ENCODE measurements at places on chromosomes 5 and 9. TPM values are rescaled to one million over a fixed set of nuclear protein-coding genes. Genes with fewer than 3 reads are reported as not detected.

Gene PCDHGA10
- 7.2 TPM for total RNA-seq

Gene GEMIN5
- 19.3 TPM for total RNA-seq

Gene PDGFRB
- 243 TPM for total RNA-seq

Gene RNF183
- total RNA-seq: 3.5 TPM

Gene MYO10
- total RNA-seq: 21.2 TPM

Gene NXNL2
- not detected for total RNA-seq

Gene F2RL1
- 13.8 TPM for total RNA-seq

Gene C5orf52
- total RNA-seq: not detected

- peak within 1 kb of the TSS; percentile 89 for H3K27ac ChIP-seq
- peak within 1 kb of the TSS; percentile 60 for H3K4me3 ChIP-seq
- DNase-seq: peak; percentile 58
- no peaks in the 10 kb centered on the region for H3K27me3 ChIP-seq
- no peaks in the 10 kb centered on the region for H3K36me3 ChIP-seq
Measured at GRCh38 chr5:10307206-10308148, at the start of gene CMBL. Gene CMBL, minus strand, starts transcription at chr5:10307902. Its CDS starts 17,140 bp downstream, at chr5:10290762.

GRCh38 chr5:168328814-168329213 lies 37.4 kb downstream of the WWC1 start:
- DNase-seq: no peak
- peak overlapping the region; percentile 23 for H3K27ac ChIP-seq
- no peaks in the 10 kb centered on the region for H3K27me3 ChIP-seq
- H3K36me3 ChIP-seq: no peaks in the 10 kb centered on the region
- H3K4me3 ChIP-seq: no peak overlapping the region
- no peaks in the 10 kb centered on the region for H3K4me1 ChIP-seq

- no peak overlapping the region for H3K4me3 ChIP-seq
- peak overlapping the region; percentile 4 for H3K27ac ChIP-seq
- H3K4me1 ChIP-seq: no peaks in the 10 kb centered on the region
Measured at GRCh38 chr9:101479338-101480030, 43.9 kb upstream of the ALDOB start.

DNA sequence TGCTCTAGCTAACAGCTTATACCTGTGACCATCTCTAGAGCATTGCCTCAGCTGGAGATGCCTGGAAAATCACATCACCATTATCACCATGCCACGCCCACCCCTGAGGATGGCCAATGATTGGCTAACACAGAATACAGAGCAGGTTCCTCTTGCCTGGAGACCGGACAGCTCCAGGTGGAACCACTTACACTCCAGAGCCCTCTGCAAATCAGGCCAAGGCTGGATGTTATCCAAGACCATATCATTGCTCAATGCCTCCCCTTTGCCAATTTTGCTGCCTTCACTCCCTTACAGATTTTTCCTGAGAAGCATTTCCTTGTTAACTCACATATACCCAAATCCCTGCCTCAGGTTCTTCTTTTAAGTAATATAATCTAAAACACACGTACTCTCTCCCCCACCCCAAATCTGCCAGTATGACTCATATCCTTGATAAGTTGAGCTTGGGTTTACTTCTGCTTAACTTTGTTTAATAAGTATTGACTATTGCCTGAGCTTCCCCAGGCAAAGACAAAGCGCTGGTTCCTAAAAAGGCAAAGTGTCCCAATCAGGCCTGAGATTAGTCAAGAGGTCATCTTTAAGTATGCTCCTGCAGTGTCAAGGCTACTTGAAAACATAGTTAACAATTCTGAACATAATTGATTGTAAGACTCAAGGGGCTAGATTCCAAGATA lies 309.6 kb downstream of the EPB41L4A start:
- H3K4me3 ChIP-seq: no peak overlapping the region
- no peaks in the 10 kb centered on the region for H3K27me3 ChIP-seq
- no peak overlapping the region for H3K27ac ChIP-seq
- peak; percentile 54 for DNase-seq

GRCh38 chr5:157106630-157107461 lies 2.0 kb downstream of the HAVCR2 start:
- H3K27me3 ChIP-seq: no peaks in the 10 kb centered on the region
- H3K27ac ChIP-seq: no peak overlapping the region
- H3K4me3 ChIP-seq: peak overlapping the region; percentile 9
- no peak for DNase-seq

DNA sequence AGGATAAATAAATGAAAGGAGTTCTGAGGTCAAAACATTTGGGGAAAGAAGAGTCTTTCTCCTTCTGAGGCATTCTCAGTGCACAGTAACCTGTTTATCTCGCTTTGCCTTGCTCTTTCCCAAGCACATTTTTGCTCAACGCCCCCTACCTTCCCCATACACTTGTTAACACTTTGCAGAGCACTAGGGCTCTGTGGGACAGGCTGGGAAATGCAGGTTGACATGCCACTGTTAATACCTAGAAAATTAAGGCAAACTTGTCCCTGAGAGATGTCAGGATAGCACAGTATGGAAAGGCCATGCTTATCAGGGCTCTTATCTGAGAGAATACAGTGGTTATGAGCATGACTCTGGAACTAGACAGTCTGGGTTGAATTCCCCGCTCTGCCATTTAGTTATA lies 152.0 kb downstream of the DOCK8 start:
- no peak overlapping the region for H3K27ac ChIP-seq
- no peaks in the 10 kb centered on the region for H3K4me1 ChIP-seq
- no peak for DNase-seq
- no peaks in the 10 kb centered on the region for H3K27me3 ChIP-seq

DNA sequence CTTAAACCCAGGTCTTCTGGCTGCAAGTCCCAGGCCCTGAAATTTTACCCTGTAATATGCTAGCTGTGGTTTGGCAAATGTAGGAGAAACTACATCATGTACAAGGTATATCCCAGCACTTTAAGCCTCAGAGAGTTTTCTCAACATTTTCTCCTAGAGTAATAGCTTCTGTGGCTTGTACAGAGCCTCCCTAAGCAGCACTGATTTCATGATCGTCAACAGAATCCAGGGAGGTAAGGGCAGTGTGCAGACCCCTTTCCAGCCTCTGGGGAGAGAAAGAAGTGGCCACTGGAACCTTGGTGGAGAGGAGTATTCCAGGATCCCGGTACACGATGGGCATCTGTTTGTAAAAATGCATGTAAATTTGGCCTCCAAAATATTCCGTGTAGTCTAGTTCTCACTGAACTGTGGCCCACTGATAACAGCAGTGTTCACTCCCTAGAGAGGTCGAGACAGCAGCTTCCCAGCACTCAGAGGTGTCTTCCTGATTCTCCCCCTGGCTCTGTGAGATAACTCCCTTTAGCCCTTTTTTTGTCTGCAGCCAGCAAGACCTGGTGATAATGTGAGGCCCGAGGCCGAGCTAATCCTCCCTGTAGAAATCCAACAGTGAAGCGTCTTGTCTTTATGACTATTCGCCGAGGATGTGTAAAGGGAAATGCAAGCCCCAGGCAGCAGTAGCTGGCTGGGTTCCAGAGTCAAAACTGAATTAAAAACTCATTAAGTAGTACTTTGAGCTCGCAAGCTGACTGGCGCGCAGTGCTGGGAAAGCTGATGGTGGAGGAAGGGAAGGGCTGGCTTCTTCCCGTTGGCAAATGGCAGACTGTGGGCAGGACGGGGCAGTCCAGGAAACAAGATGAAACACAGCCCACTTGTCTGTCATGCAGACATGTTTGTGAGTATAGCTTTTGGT lies 59.0 kb downstream of the MAP1B start:
- peak overlapping the region; percentile 71 for H3K27ac ChIP-seq
- H3K4me1 ChIP-seq: peaks cover 7% of the 10 kb centered on the region
- H3K4me3 ChIP-seq: no peak overlapping the region
- peak; percentile 59 for DNase-seq
- no peaks in the 10 kb centered on the region for H3K27me3 ChIP-seq

- no peak overlapping the region for H3K27ac ChIP-seq
- H3K4me1 ChIP-seq: no peaks in the 10 kb centered on the region
- no peaks in the 10 kb centered on the region for H3K27me3 ChIP-seq
- no peak overlapping the region for H3K4me3 ChIP-seq
- H3K36me3 ChIP-seq: no peaks in the 10 kb centered on the region
Measured at GRCh38 chr5:172144291-172144815, 43.7 kb downstream of the STK10 start.

- no peak overlapping the region for H3K27ac ChIP-seq
- no peak overlapping the region for H3K4me3 ChIP-seq
- DNase-seq: no peak
Measured at GRCh38 chr5:59346982-59347381, 546.5 kb downstream of the PDE4D start.

GRCh38 chr5:74556631-74557595 lies 83.6 kb downstream of the ENC1 start:
- no peak overlapping the region for H3K27ac ChIP-seq
- no peaks in the 10 kb centered on the region for H3K36me3 ChIP-seq
- no peak for DNase-seq
- no peaks in the 10 kb centered on the region for H3K4me1 ChIP-seq
- H3K27me3 ChIP-seq: no peaks in the 10 kb centered on the region

GRCh38 chr5:57243286-57244137 lies 69.7 kb downstream of the GPBP1 start:
- H3K4me3 ChIP-seq: no peak overlapping the region
- no peaks in the 10 kb centered on the region for H3K27me3 ChIP-seq
- no peaks in the 10 kb centered on the region for H3K4me1 ChIP-seq
- H3K27ac ChIP-seq: no peak overlapping the region

DNA sequence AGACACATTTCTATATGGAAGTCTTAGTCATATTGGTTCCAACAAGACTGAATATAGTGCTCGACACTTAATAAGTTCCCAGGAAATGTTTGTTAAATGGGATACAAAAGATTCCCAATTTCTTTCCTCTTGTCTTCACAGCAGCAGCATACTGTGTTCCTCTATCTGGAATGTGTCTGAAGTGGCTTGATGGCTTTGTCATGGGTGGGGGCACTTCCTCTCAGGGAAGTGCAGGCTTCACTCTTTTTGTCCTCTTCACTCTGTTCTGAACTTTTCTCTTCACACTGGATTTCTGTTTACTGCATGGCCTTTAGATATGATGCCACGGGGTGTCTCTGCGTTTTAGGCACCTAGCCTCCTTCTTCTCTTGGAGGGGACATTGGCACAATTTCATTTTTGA lies 127.7 kb upstream of the C9orf72 start:
- no peaks in the 10 kb centered on the region for H3K36me3 ChIP-seq
- no peaks in the 10 kb centered on the region for H3K27me3 ChIP-seq
- no peak overlapping the region for H3K4me3 ChIP-seq
- H3K4me1 ChIP-seq: no peaks in the 10 kb centered on the region

GRCh38 chr5:154948313-154948712 lies 7.4 kb downstream of the MRPL22 start:
- H3K27me3 ChIP-seq: no peaks in the 10 kb centered on the region
- H3K36me3 ChIP-seq: no peaks in the 10 kb centered on the region
- no peak overlapping the region for H3K27ac ChIP-seq
- DNase-seq: no peak
- H3K4me3 ChIP-seq: no peak overlapping the region

DNA sequence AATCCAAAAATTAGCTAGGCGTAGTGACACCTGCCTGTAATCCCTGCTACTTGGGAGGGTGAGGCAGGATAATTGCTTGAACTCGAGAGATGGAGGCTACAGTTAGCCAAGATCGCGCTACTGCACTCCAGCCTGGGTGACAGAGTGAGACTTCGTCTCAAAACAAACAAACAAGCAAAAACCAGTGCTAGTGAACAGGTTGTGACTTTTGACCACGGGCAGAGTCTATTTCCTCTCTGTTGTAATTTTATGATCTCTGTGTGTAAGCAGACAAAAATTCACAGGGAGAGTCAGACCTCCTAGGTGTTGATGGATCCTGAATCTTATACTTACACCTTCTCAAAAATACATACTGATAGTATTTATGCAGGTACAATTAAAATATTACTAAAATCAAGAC lies 65.8 kb downstream of the SPEF2 start:
- no peak overlapping the region for H3K4me3 ChIP-seq
- no peak overlapping the region for H3K27ac ChIP-seq

GRCh38 chr5:36679221-36679989 lies 73.0 kb downstream of the SLC1A3 start:
- no peaks in the 10 kb centered on the region for H3K27me3 ChIP-seq
- H3K4me3 ChIP-seq: no peak overlapping the region
- no peak for DNase-seq
- H3K4me1 ChIP-seq: no peaks in the 10 kb centered on the region
- H3K27ac ChIP-seq: peak overlapping the region; percentile 19

- no peaks in the 10 kb centered on the region for H3K36me3 ChIP-seq
- H3K27me3 ChIP-seq: no peaks in the 10 kb centered on the region
- H3K4me3 ChIP-seq: no peak overlapping the region
- DNase-seq: no peak
- no peaks in the 10 kb centered on the region for H3K4me1 ChIP-seq
- peak overlapping the region; percentile 56 for H3K27ac ChIP-seq
Measured at GRCh38 chr5:15691521-15691920, 191.5 kb downstream of the FBXL7 start.

DNA sequence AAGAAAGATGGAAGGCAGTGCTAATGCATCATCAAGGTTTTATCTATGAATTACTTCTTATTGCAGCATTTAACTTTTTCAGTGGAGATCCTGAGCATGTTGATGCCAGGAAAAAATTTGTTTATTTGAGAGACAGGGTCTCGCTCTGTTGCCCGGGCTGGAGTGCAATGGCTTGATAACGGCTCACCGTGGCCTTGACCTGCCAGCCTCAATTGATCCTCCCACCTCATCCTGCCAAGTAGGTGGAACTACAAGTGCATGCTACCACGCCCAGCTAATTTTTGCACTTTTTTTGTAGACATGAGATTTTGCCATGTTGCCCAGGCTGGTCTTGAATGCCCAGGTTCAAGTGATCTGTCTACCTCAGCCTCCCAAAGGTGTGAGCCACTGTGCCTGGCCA lies 47.2 kb downstream of the AOPEP start:
- no peaks in the 10 kb centered on the region for H3K4me1 ChIP-seq
- no peaks in the 10 kb centered on the region for H3K27me3 ChIP-seq
- H3K36me3 ChIP-seq: no peaks in the 10 kb centered on the region

DNA sequence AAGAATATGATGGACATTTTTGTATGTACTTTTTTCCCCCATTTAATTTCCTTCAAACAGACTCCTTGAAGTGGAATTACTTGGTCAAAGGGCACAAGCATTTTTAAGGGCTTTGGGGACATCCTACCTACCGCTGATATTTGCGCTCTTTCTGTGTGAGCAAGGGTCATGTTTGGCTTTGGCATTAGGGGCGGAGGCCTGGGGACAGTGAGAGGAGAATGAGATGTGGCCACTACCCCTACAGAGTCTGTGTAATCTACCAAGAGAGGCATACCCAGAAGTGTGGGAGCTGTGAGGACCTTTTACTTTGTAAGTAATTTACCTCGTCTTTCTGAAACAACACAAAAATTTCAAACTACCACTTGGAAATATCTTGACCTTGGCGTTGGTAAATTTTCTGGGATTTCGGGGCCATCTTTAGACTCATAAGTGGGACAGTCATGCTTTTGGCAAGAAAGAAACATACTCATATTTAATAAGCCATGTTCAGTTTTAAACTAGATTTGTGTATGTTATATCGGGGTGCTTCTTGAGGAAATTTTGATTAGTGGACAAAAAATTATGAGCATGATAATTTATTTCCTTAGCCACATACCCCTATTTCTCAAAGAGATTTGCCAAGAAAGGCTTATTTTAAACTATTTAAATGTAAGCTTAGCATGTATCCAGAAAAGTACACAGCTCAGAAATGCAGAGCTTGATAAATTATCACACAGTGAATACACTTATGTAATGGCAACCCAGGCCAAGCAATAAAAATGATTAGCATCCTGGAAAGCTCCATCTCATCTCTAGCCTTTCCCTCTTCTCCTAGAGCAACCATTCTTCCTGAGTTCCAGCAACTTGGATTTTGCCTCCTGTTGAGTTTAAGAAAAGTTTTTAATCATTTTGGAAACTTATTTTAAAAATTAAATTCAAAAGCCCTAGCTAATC lies 63.6 kb downstream of the ARHGAP26 start:
- no peaks in the 10 kb centered on the region for H3K4me1 ChIP-seq
- H3K4me3 ChIP-seq: no peak overlapping the region
- no peaks in the 10 kb centered on the region for H3K27me3 ChIP-seq
- H3K27ac ChIP-seq: no peak overlapping the region

Data from breast epithelium (tissue), 4 donors.